ENCODE measurements at places on chromosomes 16 and 17. TPM values are rescaled to one million over a fixed set of nuclear protein-coding genes. Genes with fewer than 3 reads are reported as not detected.

DNA sequence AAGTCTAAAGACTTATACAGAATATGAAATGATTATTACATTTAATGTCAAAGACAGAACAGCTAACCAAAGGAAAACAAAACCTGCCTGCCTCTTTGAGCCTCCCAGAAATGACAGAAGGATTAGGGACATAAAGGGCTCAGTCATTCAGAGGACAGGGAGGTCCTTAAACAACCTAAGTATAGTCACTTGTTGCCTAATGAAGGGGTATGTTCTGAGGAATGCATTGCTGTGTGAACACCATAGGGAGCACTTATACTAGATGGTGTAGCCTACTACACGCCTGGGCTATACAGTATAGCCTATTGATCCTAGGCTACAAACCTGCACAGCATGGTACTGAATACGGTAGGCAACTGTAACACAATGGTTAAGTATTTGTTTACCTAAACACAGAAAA, 106.4 kb downstream of the PARN start:
- DNase-seq: no peak

- no peak for DNase-seq
Measured at GRCh38 chr17:8150194-8151119, 1.7 kb downstream of the PER1 start.

DNA sequence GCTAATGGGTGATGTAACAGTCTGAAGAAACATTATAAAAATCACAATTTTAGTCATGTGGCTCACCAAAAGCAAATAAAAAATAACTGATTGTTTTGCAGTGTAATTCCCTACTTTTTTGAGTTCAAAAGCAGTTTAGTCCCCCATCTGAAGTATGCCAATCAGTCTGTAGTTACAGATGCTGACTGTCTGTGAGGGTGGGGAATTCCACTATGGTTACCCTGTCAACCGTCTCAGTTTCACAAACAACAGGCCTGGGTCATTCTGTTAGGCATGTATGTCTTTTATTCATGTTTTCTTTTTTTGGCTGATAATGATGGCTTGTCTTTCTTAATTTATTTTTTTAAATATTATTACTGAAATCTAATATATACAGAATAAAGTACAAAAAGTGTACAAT, 69.3 kb downstream of the STXBP4 start:
- DNase-seq: no peak

CACNG5 gene
- total RNA-seq: not detected

GRCh38 chr17:58401287-58401686, 16.0 kb downstream of the RNF43 start:
- no peak for DNase-seq

TMC7 gene
- 10.0 TPM for total RNA-seq

ACSM2A gene
- total RNA-seq: not detected

GRCh38 chr16:66172463-66172862, 194.0 kb upstream of the CDH5 start:
- no peak for DNase-seq

KRTAP3-1 gene
- total RNA-seq: not detected

KRT20 gene
- not detected for total RNA-seq

DNA sequence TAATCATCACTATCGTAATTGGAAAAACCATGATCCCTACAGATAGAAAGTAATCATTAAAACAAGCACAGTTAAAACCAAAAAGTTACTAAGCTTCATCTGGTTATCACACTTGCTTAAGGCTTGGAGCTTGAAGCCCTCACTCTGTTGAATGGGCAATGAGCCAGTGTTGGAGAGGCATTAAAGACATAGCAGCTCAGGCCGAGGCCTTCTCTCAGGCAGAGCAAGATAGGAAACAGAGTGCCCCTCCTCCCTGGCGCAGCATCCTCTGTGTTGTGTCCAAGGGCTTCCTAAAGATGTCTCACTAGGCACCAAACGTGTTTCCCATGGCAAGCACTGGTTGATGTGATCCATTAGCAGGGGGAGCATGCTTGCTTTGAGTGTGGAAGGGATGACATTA, 34.9 kb upstream of the LGALS9 start:
- no peak for DNase-seq

ITGA2B gene
- not detected for total RNA-seq
